ENCODE measurements at places on chromosomes 2 and 18.

GRCh38 chr2:137023205-137023604 lies 257.9 kb downstream of the THSD7B start:
- no peak for DNase-seq

GRCh38 chr2:235666213-235666781 lies 172.5 kb downstream of the AGAP1 start:
- DNase-seq, result peak; percentile 10

GRCh38 chr2:214742119-214742518 lies 67.4 kb downstream of the BARD1 start:
- DNase-seq, result peak; percentile 28

DNA sequence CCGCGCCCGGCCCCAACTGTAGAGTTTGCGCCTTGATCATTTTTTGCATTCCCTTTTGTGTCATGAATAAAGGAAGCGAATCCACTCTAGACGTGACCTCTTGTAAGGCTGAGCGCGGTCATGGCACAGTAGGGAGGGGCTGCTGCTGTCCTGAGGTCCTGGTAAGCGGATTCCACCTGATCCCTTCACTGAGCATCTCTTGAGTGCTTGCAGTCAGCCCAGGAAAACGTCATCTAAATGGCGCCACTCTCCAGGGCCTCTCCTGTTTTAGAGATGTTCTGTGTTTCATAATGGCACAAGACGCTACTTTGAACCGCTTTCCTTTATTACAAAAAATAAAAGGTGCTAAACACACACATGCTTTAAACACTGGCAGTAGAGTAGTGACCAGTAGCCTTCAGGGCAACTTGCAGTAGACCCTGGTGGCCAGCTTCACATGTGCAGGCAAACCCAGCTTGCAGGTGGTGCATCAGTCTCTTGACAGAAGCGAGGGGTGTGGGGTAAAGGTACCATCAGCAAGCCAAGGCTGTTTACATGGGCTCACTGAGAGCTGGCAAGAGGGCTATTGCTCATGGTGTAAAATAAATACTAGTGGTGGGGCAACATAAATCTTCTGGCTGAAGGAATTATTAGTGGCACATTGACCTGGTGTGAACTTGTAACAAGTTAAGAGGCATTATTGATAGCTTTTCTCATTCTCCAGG lies 43.0 kb upstream of the ACKR3 start:
- DNase-seq, result no peak

DNA sequence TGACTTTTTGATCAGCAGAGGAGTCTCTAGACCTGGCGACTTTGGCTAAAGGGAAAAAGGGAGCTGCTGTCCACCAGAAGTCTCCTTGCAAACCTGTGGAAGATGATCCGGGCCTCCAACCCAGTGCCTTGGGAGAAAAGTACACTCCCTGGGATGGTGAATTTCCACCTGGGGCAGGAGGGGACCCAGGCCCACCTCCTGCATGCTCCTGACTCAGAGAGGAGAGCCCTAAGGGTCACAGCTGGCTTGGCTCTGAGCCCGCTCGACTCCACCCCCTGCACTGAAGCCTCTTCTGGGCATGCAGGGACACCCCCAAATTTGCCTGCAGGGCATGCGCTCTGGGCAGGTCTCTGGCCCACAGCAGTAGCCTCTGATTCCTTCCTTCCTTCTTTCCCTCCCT lies 66.5 kb downstream of the PDCL3 start:
- no peak for DNase-seq

DNA sequence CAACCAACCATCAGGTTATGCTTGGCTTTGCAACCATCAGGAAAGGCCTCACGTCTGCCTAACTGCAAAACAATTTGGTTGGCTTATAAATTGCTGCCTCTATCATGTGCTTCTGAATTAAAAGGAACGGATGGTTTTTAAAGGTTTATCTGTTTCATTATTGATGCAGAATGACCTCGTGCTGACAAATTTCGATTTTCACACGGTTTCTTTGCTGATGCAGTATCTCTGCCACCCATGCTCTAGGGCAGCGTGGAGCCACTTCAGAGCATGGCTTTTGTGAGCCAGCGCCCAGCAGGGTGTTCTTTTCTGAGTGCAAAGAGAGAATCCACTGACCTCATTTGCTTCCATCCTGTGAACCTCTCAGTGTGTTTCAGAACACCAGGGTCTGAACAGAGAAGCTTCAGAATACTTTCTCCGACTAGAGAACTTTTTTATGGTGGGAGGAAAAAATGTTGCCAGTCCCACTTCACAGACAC lies 143.1 kb upstream of the L3MBTL4 start:
- DNase-seq, result no peak

DNA sequence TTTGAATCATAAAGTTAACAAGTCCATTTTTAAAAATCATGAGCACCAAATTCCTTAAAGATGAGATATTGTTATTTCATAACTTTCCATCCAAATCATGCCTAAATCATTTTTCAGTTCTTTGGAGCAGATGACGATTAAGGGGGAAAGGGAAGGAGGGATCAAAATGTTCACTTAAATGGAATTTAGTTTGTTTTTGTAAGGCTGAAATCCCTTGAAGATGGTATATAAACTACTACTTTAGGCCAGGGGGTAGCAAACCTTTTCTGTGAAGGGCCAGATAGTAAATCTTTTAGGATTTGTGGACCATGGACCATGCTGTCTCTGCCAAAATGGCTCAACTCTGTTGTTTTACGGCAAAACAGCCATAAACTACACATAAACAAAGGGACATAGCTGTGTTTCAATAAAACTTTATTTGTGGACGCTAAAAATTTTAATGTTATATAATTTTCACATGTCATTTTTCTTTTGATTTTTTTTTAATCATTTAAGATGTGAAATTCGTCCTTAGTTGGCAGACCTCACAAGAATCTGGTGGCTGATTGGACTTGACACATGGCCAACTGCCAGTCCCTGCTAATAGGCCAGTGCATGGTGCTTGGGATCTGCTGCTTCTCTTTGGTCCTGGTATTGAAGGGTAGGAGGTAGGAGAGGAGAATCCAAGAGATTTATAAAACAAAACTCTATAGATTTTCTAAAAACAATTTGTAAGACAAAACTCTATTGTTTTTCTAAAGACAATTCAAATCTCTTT lies 52.0 kb upstream of the RTN4 start:
- DNase-seq, result no peak

DNA sequence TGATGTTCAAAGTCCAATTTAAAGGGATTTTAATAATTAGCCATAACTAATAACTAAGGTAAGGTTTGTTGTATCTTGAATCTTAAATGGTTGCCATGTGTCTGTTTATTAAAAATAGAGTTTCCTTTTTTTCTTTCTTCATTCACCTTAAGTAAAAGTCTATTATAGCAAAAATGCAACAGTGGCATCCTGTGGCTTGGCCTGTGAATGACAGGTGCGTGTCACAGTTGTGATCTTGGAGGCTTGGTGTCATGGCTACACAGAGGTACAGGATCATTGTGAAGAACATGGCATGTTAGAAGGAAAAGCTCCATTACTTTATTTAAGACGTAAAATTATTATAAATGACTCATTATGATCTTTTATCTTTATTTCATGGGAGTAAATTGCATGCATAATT lies 246.1 kb downstream of the BCL2 start:
- peak; percentile 76 for DNase-seq

DNA sequence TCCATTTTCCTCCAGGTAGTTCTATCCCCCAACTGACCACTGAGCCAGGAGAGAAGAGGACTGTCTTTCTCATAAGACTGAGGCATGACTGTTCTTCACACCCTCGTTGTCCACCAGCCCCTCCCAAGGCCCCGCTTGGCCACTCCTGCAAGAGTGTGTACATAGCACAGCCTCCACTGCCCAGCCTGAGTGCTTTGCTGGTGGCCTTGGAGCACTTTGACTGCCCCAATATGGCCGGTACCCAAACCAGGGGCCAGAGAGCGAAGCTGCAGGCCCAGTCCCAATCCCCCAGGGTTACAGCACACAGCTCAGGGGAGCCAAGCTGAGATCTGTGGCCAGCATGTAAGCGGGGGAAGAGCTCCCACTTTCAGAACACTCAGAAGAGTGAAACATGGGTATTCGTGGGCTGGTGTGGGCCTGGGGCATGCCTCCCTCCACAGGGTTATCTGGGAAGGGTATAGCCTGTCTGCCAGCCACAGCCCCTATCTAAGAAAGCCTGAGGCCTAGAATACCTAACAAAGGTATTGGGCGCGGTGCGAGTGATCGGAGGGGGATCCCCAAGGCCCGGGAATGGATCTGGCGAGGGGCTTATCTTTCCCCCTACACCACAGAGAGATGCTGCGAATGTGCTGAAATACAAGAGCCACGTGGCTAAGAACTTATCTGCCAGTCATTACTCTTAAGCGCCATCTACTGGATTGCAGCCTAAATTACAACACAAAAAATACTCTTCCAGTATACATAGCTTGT lies 163.8 kb downstream of the WDPCP start:
- DNase-seq, result peak; percentile 86

DNA sequence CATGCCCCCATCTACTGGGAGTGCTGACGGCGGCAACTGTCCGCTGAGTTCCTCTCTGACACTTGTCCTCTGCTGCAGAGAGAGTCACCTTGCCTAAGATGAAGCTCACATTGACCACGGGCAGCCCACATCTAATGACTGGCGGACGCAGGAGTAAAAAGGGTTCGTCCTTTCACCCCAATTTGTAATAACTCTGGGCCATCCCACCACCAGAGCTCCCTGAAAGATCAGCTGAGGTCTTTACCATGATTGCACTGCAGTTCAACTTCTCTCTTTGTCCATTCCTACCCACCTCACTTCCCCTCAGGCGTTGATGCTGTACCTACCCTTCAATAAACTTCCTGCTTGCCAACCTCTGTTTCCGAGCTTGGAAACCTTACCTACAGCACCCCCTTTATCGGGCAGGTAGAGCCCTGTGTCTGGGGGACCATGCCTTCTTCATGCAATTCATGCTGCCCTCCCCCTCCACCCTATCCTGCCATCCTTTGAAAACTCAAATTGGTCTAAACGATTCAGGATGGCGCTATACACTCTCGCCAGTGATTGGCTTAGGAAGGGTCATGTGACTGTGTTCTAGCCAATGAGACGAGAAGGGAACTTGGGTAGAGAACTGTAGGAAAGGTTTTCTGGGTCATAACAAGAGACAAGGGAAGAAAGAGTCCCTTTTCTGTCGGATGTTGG lies 10.3 kb upstream of the B3GNT2 start:
- no peak for DNase-seq

DNA sequence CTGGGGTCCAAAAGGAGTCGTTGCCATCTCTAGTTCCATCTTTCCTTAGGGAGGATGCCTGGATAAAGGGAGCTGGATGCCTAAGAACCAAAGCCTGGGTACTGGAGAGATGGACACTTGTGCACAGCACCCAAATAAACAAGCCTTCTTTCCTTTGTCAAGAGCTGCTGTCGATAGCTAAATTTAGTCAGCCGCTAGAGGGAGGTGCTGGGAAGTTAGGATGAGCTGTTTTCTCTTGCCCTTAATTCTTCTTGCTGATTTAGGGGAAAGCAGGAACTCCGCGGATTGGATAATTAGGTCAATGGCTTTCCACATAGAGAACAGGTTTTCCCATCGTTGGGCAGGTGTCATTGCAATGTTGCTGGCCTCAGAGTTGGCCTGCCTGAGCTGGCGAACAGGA lies 30.9 kb upstream of the SERPINB12 start:
- DNase-seq, result peak; percentile 22

GRCh38 chr2:80070587-80070986 lies 234.0 kb downstream of the LRRTM1 start:
- no peak for DNase-seq

- no peak for DNase-seq
Observed at GRCh38 chr18:43847164-43848091, 570.1 kb upstream of the SYT4 start.

DNA sequence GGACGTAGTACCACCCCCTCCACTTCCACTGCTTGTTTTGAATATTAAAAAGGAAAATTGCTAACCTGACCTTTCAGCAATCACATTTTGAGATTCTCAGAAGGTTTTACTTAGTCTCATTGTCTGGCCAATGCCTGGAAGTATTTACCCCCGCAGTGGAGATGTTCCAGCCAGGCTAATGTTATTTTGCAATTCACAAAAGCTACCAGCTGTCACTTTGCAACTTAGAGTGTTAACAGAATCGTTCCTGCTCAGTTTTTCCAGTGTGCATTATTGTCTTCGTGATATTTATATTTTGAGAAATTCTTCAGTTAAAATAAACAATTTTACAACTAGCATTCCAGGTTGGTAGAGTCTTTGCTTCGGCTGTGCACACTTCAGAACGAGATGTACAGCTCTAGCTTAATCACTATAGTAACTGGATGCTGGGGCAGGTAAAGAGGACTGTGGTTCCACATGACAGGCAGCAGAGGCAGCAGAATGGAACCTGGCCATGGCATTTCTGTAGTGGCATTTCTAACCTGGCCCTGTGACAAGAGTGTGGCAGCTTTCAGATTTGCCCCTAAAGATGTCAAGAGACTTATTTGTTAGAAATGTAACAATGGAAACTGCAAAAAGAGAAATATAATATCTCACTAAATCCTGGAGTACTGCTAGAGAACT lies 85.1 kb downstream of the DTNA start:
- no peak for DNase-seq
